RKO (cell line): ENCODE measurements at places on chromosomes 5 and 9.

DNA sequence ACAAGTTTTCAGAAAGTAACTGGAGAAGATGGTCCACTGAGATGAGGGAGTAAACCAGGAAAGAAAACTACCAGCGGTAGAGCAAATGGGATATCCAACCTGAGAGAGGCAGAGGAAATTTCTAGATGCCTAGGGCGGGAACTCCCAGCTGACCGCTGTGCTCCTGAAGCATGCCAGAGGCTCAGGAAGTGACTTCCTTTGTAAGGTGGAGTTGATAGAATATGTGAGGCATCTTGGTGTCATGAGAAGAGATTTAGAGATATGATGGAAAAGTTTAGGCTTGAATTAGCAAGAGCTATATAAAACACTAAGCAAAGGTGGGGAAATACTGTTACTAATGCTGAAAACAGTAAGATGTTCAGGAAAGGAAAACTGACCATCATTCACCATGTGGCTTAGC, 124.1 kb downstream of the C9orf152 start:
- DNase-seq = no peak

GRCh38 chr5:14429101-14430050, 152.2 kb upstream of the OTULINL start:
- DNase-seq = no peak

DNA sequence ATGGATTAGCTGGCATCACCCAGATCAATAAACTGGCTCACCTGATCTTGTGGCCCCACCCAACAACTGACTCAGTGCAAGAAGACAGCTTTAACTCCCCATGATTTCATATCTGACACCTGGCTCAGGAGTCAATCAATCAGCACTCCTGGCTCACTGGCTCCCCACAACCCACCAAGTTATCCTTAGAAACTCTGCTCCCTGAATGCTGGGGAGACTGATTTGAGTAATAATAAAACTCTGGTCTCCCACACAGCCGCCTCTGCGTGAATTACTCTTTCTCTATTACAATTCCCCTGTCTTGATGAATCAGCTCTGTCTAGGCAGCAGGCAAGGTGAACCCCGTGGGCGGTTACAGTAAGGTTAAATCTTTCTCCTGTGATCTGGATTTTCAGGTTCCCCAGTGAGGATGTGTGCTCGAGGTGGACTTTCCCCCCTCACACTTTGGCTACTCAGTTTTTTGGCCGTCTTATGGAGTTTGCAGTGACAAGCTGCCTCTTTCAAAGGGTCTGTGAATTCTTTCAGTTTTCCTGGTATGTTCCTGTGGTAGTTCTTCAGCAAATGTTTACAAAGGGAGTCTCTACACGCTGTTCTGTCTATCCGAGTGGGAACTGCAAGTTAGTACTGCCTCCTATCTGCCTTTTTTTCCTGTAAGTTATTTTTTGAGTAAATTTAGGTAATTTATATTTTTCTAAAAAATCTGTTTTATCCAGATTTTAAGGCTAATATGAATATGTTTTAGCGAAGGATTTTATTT, 500.2 kb upstream of the NUDT12 start:
- no peak for DNase-seq

GRCh38 chr5:88678770-88679381, 204.1 kb downstream of the MEF2C start:
- no peak for DNase-seq

DNA sequence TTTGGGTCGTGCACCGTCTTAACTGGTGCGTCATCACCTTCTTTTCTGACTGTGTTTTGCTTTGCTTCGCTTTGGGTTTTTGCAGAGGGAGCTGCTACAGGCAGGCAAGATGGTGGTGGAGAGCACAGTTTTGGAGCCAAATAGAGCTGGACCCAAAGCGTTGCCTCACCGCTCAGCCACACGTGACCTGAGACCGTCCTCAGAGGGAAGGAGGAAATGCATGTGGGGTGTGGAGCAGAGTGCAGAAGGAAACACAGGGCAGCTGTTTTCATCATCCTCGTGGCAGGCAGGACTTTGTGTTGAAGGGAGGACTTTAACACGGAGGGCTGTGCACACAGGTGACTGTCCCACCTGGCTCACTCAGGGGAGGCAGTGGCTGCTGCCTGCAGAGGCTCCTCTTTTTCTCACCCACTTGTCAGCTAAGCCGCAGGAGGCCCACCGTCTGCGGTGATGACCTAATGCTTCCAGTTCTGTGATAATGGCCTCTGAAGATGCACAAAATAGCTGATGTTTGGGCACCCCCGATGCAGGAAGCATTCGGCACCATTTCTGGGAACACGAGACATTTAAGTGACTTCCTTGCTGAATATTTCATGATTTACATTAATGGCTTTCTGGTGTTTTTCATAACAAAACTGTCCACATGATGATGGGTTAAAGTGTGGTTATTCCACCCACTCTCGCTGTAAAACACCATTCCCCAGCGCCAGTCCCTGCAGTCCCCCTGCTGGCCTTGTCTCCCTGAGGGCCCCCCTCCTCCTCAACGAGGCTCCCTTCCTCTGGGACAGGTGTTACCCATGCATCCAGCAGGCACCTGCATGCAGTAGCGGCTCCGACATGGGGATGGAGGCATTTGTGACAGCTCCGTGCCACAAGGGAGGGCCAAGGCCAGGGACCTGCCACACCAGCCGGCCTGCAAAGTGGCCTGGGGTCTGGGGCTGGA, 12.4 kb upstream of the UBAC1 start:
- DNase-seq = no peak

DNA sequence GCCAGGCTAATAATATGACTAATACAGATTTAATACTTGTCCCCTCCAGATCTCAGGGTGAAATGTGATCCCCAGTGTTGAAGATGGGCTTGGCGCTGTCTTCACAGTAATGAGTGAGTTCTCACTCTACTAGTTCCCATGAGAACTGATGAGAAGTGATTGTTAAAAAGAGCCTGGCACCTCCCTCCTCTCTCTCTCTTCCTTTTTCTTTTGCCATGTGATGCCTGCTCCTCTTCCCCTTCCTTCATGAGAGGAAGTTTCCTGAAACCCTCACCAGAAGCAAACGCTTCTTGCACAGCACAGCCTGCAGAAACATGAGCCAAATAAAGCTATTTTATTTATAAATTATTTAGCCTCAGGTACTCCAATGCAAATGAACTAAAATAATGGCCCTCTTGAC, 55.2 kb downstream of the GLDC start:
- DNase-seq = no peak

- DNase-seq = no peak
Measured at GRCh38 chr5:173441053-173441628, 112.9 kb upstream of the STC2 start.

- DNase-seq = no peak
Measured at GRCh38 chr9:136098844-136099243, 3.8 kb upstream of the NACC2 start.

GRCh38 chr9:109168170-109168569, 1.1 kb upstream of the FRRS1L start:
- no peak for DNase-seq

DNA sequence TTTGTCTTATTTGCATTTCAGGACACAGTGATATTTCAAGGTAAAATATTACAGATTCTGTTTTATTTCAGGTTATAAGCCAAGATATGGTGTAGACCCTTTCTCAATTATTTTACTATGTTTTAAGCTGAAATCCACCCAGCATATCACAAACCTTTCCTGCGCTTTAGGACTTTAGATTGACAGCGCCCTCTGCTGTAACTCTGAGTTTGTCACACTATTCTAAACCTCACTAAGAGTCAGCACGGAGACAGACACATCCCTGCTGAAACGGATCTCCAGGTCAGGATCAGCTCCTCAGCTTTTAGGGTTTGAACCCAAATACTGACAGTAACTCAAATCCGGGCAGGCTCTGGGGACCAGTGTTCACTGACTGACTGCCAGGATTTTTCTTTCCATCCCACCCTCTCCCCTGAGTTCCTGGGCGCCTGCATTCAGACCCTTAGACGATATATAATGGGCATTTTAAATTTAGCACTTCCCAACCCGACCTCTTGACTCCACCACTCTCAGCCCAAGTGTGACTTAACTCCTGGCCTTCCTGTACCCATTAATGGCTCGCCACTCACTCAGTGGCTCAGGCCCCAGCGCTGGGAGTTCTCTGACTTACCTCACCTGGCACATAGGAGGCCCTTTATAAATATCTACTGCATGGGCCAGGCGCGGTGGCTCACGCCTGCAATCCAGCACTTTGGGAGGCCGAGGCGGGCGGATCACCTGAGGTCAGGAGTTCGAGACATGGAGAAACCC, 33.5 kb downstream of the TLX3 start:
- DNase-seq = peak; percentile 71

DNA sequence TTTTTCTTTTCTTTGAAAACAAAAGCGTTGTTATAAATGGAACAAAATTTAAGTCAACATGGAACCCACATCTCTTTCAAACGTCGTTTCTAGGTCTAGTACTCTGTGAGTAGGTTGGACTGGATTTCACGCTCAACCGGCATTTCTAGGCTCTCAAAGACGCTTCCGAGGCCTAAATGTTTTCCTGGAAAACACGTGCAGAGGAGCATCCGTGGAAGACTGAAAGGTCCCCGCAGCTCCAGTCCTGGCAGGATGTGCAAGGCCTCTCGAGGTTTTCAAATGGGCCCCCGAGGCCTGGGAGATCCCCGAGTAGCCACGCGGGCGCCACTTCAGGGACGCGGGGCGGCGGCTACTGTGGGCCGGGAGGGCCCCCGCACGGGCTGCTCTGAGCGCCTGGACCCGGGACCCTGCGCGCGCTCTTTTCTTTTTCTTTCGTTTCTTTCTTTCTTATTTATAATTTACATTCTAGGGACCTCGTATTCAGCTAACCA, 4.2 kb upstream of the IRX2 start:
- no peak for DNase-seq

GRCh38 chr9:98899408-98900056, 44.2 kb upstream of the COL15A1 start:
- DNase-seq = no peak

DNA sequence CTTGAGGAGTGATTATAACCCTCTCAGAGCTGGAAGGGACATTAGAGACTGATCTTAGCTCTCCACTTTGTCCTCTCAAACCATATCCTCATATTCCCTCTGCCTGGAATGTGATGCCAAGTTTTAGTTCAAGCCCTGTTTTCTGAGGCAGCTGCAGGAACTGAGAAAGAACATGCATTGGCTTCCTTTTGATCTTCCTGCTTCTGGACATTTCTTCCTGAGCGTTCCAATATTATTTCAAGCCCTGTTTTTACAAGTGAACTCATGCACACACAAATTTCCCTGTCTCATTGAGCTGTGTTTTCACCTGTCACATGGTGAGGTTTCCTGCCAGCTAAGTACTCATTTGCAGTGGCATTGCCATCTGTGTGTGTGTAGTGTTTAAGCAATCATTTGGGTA, 17.0 kb downstream of the FOCAD start:
- DNase-seq = no peak

GRCh38 chr9:98993570-98993945, 49.9 kb downstream of the COL15A1 start:
- no peak for DNase-seq

GRCh38 chr9:8062459-8062858, 262.9 kb upstream of the DMAC1 start:
- DNase-seq = peak; percentile 15

GRCh38 chr9:123416176-123416575, 60.2 kb downstream of the CRB2 start:
- DNase-seq = no peak

DNA sequence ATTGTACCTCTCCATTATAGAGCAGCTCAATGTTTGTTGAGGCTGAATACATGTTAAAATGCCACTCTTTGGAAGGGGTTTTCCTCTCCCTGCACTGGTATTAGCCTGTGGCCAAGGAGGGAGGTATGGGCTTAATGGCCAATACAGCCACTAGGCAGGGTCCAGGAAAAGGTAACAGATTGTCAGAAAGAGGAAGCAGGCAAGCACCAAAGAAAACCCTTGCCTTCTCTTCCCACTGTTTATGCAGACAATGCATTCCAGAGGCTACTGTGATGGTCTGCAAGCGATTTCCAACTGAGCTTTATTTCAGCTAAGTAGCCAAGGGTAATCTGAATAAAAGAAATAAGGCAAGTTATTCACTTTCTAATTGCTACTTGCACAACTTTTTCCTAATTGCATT, 95.3 kb upstream of the SLC27A6 start:
- DNase-seq = no peak

- peak; percentile 99 for DNase-seq
Measured at GRCh38 chr5:55868846-55869245, 17.7 kb downstream of the IL31RA start.

DNA sequence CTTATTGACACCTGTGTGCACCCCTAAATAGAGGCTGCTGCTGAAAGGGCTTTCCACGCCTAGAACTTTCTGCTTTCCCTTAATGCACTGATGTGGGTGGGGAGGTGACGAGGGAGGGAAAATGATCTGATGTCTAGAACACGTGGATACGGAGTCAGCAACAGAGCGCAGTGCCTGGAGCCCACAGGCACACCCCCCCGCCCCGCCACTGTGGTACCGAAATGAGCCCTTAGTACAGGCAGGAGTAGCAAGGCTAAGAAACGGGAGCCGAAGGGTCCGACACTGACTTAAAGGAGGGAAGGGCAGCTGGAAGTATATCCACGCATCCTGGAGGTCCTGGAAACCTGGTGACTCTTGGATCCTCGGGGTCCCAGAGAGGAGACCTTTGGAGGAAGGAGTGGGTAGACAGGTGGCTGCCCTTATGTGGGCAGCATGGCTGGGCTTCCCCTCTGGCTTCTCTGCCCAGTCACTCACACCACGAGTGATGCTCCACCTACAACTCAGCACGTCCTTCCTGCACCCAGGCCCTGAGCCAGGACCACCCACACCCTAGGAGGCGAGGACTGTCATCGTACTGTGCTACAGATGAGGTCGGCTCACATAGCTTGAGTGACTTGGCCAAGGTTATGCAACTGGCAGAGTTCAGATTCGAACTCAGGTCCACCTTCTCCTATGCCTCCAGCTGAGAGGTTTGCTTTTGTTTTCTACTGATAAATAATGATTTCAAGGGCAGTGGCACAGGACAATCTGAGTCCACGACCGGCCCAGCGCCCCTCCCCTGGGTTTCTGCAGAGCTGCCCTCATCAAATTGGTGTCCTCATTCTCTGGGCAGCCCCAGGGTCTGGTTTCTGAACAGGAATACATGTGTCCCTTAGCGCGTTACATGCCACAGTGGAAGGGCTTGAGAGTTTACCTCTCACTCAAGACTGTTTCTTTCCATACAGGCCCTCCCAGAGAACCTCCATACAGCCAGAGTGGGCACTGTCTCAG, 4.7 kb upstream of the VAV2 start:
- no peak for DNase-seq

- DNase-seq = no peak
Measured at GRCh38 chr5:55564721-55565120, 30.0 kb upstream of the PLPP1 start.

- DNase-seq = peak; percentile 14
Measured at GRCh38 chr9:98380065-98380681, 124.7 kb upstream of the TBC1D2 start.

- no peak for DNase-seq
Measured at GRCh38 chr9:110763568-110763967, 95.0 kb downstream of the MUSK start.

- DNase-seq = no peak
Measured at GRCh38 chr9:114250235-114250568, 72.7 kb upstream of the ORM1 start.

- no peak for DNase-seq
Measured at GRCh38 chr9:19456426-19456825, 47.6 kb downstream of the ACER2 start.

GRCh38 chr5:126847456-126847820, 70.5 kb downstream of the LMNB1 start:
- DNase-seq = no peak

- DNase-seq = no peak
Measured at GRCh38 chr9:20823051-20823450, 139.0 kb downstream of the FOCAD start.
